ENCODE measurements at places on chromosomes 1 and 21. TPM values are rescaled to one million over a fixed set of nuclear protein-coding genes. Genes with fewer than 3 reads are reported as not detected.

E2F2 gene
- 0.29 TPM for total RNA-seq

GRCh38 chr1:228273720-228274451 lies 66.0 kb downstream of the OBSCN start:
- no peak overlapping the region for H3K27ac ChIP-seq
- no peaks in the 10 kb centered on the region for H3K27me3 ChIP-seq
- no peaks in the 10 kb centered on the region for H3K36me3 ChIP-seq
- no peak for DNase-seq
- H3K4me1 ChIP-seq, result no peaks in the 10 kb centered on the region

DNA sequence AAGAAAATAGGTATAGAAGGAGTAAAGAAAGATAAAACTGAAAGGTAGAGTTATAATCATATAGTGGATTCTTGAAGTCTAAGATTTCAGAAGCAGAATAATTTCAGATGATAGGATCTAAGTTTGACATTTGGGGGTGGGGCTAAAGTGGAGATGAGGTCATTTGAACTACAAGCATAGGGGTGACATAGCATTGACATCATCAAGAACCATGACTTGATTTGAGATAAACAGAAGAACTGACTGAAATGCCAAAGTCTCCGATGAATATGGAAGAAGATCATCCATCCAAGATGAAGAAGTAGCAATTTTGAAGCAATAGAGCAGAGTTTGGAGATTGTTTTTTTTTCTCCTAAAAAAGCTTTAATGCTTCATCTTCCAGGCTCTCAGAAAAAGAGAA lies 122.3 kb downstream of the MACF1 start:
- no peaks in the 10 kb centered on the region for H3K27me3 ChIP-seq
- H3K4me3 ChIP-seq, result no peak overlapping the region
- H3K27ac ChIP-seq, result no peak overlapping the region
- DNase-seq, result no peak
- no peaks in the 10 kb centered on the region for H3K4me1 ChIP-seq

DNA sequence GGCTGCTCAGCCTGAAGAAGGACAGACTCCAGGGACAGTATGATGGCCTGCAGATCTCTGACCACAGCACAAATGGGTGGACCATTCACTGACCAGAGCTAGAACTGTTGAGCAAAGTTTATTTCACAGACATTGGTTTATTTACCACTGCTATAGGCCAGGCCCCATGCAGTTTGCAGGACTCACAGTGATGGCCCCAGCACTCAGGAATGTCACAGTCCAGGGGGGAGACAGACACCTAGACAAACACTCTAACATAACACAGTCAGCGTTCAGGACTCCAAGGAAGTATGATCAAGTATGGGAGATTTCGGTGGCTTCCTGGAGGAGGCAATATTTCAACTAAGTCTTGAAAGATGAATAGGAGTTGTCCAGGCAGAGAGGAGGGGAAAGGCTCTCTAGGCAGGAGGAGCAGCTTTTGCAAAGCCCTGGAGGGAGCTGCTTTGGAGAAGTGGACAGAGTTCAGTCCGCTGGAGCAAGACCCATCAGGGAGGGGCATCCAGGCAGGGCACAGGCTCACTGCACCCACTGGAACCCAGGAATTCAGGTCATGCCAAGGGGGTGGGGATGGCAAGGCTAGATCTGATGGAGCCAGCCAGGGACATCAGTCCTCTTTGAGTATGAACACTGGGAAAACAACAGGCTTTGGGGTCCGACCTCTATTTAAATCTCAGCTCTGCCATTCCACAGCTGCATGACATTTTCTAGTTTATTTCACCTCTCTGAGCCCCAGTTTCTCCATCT lies 454.3 kb downstream of the MATN1 start:
- H3K27me3 ChIP-seq, result no peaks in the 10 kb centered on the region
- DNase-seq, result no peak
- H3K36me3 ChIP-seq, result no peaks in the 10 kb centered on the region

GRCh38 chr1:53139951-53140361 lies 2.5 kb downstream of the SLC1A7 start:
- H3K36me3 ChIP-seq, result no peaks in the 10 kb centered on the region
- no peaks in the 10 kb centered on the region for H3K27me3 ChIP-seq
- H3K4me3 ChIP-seq, result no peak overlapping the region
- DNase-seq, result peak; percentile 48
- H3K27ac ChIP-seq, result peak overlapping the region; percentile 21

DNA sequence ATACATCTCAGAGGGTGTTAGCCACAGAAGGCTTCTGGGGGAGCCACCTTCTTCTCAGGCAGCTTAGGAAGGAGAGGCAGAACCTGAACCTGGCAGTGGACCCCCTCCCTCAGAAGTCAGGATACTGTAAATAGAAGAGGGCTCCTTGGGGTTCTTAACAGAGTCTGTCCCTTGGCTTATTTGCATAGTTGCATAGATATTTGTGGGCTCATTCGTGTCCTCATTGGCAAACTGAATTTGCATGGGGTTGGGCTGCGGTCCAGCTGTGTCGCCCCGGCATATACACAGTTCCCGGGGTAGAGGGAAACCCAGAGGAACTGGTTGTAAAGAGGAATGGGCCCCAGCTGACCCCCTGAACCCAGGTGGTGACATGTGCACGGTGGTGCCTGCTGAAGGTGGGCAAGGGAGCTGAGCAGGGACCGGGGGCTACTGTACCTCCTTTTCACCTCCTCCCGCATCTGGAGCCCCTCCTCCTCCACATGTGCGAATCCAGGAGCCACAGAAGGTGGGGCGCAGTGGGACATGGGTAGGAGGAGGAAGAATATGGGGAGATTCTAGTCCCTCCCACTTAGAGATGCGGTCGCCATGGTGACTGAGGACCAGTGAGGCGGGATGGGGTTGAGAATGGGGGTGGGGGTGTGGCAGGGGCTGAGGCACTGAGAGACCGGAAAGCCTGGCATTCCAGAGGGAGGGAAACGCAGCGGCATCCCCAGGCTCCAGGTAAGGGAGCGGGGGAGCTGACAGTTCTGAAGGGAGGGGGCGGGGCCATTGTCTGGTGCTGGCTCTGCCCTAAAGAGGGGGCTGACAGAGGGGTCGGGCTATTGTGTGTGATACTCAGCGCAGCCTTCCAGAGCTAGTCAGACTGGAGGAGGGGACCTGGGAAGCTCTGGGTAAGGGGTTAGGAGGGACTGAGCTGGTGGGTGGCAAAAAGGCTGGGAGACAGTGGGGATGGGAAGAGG lies 3.7 kb upstream of the SEMA4A start:
- H3K4me3 ChIP-seq, result no peak overlapping the region
- DNase-seq, result peak; percentile 59
- no peak overlapping the region for H3K27ac ChIP-seq
- H3K27me3 ChIP-seq, result peaks cover 11% of the 10 kb centered on the region
- peaks cover 26% of the 10 kb centered on the region for H3K4me1 ChIP-seq
- no peaks in the 10 kb centered on the region for H3K36me3 ChIP-seq

PTPRC gene
- under 0.01 TPM for total RNA-seq

DNA sequence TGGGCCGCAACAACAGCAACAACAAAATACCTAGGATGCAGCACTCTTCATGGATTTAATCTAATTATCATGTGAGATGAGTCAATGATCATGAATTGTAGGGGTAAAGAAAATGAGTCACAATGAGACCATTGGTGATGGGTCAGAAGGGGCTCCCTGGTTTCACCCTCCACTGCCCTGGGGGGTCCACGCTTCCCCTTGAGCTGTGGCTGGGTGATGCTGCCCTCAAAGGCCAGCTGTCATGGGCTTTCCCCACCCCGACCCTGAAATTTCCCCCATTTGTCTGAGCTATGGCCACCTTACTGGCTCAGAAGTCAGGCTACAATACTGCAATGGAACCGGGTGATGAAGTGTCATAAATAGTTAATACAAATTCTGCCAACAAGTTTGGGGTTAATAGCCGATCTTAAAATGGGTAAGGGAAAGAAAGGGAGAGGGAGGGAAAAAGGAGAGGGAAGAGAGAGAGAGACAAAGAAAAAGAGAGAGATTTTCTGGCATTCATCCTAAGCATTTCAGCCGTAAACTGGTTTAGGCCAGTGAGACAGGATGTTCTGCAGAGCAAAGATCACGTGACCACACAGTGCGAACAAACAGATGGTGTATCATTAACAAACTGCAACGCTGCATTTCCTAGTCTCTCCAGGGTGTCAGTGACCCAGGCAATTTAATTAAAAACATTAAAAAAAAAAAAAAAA lies 143.4 kb upstream of the ERRFI1 start:
- peak; percentile 79 for DNase-seq
- H3K27me3 ChIP-seq, result no peaks in the 10 kb centered on the region
- peaks cover 9% of the 10 kb centered on the region for H3K4me1 ChIP-seq
- H3K36me3 ChIP-seq, result no peaks in the 10 kb centered on the region

PPP1R8 gene
- total RNA-seq, result 34.2 TPM

EDN2 gene
- total RNA-seq, result not detected

DNA sequence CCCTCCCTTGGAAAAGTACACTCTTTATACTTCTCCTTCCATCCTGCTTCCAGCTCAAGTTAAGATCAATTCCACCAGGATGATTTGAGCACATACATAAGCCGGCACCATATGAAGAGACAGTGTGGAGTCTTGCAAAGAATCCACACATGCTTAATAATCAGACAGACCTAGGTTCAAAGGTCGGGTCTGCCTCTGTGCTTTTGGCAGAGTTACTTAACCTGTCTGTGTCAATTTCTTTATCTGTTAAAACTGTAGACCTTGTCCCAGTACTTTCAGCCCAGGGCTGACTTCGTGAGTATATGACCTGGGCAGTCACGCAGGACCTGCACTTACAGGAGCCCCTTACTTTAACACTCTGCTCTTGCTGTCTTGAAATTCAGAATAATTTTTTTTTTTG lies 30.2 kb upstream of the BECN2 start:
- H3K4me3 ChIP-seq, result no peak overlapping the region
- no peak overlapping the region for H3K27ac ChIP-seq
- no peak for DNase-seq
- H3K27me3 ChIP-seq, result no peaks in the 10 kb centered on the region
- H3K36me3 ChIP-seq, result no peaks in the 10 kb centered on the region

TOR1AIP1 gene
- total RNA-seq, result 83.1 TPM

DNA sequence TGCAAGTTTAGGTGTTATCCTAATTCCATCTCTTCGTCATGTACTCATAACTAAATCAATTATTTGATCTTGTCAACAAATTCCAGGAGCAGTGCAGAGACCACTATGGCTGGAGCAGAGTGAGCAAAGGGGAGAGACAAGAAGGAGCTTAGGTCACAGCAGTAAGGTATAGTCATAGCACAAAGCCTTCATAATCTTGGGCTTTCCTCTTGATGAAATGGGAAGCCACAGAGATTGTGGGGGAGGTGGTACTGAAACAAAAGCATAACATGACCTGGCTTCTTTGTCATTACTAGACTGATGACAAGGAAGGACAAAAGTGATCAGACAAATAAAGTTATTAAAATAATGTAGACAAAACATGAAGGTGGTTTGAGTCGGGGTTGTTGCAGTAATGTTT lies 60.1 kb upstream of the PTGS2 start:
- no peak overlapping the region for H3K4me3 ChIP-seq
- no peak overlapping the region for H3K27ac ChIP-seq
- H3K4me1 ChIP-seq, result no peaks in the 10 kb centered on the region
- no peak for DNase-seq

- no peak for DNase-seq
- H3K4me1 ChIP-seq, result no peaks in the 10 kb centered on the region
- no peak overlapping the region for H3K27ac ChIP-seq
- no peak overlapping the region for H3K4me3 ChIP-seq
- no peaks in the 10 kb centered on the region for H3K27me3 ChIP-seq
- no peaks in the 10 kb centered on the region for H3K36me3 ChIP-seq
These were observed 4.1 kb upstream of the CD244 start for GRCh38 chr1:160866695-160867260.

- no peaks in the 10 kb centered on the region for H3K27me3 ChIP-seq
- H3K27ac ChIP-seq, result no peak overlapping the region
- no peaks in the 10 kb centered on the region for H3K4me1 ChIP-seq
- no peaks in the 10 kb centered on the region for H3K36me3 ChIP-seq
- no peak overlapping the region for H3K4me3 ChIP-seq
These were observed 6.5 kb upstream of the CELA2B start for GRCh38 chr1:15469361-15469760.

DNA sequence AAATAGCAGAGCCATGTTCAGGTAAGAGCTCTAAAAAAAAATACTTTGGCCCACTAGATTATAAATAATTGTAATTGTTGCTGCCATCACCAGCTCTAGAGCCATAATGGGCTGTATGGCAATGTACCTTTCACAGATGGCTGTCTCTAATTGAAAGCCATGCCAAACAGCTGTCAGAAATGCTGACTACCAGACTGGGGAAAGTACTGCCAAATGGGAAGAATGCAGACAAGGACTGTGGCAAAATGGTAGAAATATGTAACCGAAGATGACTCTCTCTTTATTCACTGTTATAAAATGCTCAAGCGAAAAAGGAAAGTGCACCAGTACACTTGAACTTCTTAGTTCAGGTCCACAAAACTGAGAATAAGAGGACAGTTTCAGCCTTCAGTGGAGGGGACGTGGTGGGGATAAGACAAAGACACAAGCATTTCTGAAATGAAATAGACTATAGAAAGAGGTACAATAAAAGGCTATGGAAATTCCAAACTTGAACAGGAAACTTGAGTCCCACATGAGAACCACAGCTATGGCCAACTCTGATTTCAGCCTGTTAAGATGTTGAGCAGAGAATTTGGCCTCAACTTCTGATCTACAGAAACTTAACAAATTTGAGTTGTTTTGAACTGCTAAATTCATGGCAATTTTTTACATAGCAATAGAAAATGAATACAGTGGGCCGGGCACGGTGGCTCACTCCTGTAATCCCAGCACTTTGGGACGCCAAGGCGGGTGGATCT lies 46.5 kb upstream of the LPGAT1 start:
- no peak overlapping the region for H3K27ac ChIP-seq
- no peak overlapping the region for H3K4me3 ChIP-seq
- H3K36me3 ChIP-seq, result no peaks in the 10 kb centered on the region
- H3K4me1 ChIP-seq, result no peaks in the 10 kb centered on the region
- DNase-seq, result no peak
- peaks cover 5% of the 10 kb centered on the region for H3K27me3 ChIP-seq

DNA sequence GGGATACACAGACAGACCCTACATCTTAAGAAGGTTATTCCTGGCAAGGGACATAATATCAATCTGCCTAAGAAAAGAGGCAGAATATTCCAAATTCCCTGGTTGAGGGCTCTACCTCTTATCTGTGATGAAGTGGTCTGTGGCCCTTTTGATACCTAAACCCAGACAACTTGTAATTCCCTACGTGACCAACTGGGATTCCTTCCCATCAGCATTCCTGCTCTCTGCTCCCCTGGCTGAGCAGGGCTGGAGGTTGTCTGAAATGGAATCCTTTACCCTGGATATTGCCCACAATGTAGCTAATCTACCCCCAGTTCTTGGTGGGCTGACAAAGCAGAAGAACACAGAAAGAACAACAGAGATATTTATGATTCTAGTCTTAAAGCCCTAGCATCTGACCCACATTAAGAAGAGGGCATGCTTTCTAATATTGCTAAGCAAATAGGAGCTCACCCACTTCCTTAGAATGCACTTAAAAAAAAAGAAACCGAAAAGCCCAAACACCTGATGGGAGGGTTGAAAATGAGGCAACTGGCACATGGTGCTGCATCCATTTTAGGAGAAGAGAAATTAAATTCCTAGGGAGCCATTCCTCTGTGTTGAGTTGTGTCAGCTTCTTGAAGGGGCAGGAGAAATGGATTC lies 36.8 kb downstream of the GADD45A start:
- H3K4me1 ChIP-seq, result peaks cover 67% of the 10 kb centered on the region
- peak overlapping the region; percentile 75 for H3K27ac ChIP-seq
- DNase-seq, result no peak

CFHR1 gene
- total RNA-seq, result not detected

Measured in osteoblast (primary cell).